ENCODE measurements at places on chromosomes 16 and 17.
A peak's percentile ranks its signal among the peaks of the same experiment; 100 is the strongest.

DNA sequence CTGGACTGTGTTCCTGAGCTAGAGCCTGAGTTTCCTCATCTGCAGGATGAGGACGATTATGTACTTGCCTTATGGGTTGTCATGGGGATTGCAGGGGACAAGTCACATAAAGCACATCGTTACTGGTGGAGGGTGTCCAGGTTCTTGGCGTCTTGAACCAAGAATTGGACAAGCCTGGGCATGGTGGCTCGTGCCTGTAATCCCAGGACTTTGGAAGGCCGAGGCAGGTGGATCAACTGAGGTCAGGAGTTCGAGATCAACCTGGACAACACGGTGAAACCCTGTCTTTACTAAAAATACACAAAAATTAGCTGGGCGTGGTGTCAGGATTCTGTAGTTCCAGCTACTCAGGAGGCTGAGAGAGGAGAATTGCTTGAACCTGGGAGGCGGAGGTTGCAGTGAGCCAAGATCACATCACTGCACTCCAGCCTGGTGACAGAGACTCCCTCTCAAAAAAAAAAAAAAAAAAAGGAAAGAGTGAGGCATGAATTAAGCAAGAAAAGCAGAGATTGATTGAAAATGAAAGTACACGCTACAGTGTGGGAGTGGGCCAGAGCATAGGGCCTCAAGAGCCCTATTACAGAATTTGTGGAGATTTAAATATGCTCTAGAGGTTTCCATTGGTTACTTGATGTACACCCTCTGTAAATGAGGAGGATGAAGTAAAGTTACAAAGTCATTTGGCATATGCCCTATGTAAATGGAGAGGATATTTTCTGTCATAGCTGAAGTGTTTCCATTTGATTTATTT lies 30.7 kb downstream of the ADGRG5 start:
- no peak for DNase-seq

GRCh38 chr16:85872734-85873133 lies 26.2 kb upstream of the IRF8 start:
- no peak for DNase-seq

DNA sequence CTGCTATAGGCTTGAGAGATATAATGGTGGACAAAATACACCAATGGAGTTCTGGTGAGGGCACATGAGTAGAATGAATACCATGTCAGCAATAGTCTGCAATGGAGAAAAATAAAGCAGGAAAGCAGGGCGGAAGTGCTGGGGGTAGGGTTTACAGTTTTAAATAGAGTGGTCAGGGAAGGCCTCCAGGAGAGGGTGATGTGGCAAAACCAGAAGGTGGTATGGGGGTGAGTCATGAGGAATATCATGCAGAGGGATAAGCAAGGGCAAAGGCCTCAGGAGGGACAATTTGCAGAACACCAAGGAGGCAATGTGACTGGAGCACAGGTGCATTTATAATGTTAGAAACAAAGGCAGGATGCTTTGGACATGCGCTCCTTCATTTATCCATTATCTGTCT lies 102.0 kb downstream of the ITFG1 start:
- DNase-seq, result no peak

DNA sequence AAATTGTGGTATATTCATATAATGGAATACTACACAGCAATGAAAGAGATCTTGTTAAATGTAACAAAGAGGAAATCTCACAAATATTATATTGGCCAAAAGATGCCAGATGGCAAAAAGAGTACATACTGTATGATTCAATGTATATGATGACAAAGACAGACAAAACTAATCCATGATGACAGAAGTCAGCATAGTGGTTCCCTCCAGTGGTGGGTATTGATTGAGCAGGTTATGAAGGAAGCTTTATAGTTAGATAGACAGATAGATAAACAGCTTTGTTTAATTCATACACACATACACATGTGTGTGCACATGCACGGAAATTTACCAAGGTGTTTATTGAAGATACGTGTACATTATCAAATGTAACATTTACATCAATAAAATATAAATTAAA lies 74.4 kb upstream of the SMIM36 start:
- DNase-seq, result no peak

DNA sequence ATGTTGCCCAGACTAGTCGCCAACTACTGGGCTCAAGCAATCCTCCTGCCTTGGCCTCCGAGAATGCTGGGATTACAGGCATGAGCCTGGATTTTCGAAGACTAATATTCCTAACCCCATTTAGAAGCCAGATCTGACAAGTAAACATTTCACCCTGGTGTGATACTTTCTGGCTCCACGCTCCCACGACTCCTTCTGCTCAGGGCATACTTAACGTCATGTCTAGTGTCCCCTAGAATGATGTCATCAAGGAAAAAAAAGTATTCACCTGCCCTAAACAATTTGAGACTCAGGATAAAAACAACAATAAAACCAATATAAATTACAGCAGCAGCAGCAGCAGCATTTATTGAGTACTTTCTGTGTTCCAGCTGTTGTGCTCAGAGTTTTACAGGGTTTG lies 13.2 kb downstream of the ITGB3 start:
- DNase-seq, result no peak

- no peak for DNase-seq
These were observed 16.1 kb downstream of the MGRN1 start for GRCh38 chr16:4640572-4641305.

GRCh38 chr17:7232114-7232513 lies 2.2 kb downstream of the DVL2 start:
- DNase-seq, result no peak

- DNase-seq, result peak; percentile 30
These were observed 15.7 kb downstream of the DNAI2 start for GRCh38 chr17:74289688-74290087.

GRCh38 chr17:45050481-45051059 lies 862 bp downstream of the DCAKD start:
- DNase-seq, result no peak

GRCh38 chr16:85641776-85642176 lies 28.7 kb downstream of the GSE1 start:
- no peak for DNase-seq

DNA sequence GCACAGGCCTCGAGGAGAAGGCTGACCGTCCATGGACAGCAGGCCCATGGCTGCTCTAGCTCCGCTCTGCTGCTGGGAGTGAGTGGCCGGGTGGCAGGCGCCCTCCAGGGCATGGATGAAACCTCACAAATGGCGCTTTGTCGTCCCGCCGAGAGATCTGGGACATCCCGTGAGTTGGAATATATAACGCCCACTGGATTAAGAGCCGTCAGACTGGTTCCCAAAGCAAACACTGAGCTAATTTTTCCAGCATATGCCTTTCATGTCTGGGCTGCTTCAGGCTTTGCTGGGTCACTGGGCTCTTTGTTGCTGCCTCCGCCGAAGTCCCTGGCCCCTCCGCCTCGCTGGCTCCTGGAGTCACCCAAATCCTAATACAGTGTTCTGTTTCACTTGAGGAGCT lies 266.3 kb downstream of the FOXL1 start:
- no peak for DNase-seq

- no peak for DNase-seq
These were observed 32.2 kb downstream of the TEX2 start for GRCh38 chr17:64230791-64231408.

- no peak for DNase-seq
These were observed 7.3 kb downstream of the CHMP6 start for GRCh38 chr17:80998748-80999535.

- no peak for DNase-seq
These were observed 40.3 kb downstream of the NDE1 start for GRCh38 chr16:15690296-15690695.

DNA sequence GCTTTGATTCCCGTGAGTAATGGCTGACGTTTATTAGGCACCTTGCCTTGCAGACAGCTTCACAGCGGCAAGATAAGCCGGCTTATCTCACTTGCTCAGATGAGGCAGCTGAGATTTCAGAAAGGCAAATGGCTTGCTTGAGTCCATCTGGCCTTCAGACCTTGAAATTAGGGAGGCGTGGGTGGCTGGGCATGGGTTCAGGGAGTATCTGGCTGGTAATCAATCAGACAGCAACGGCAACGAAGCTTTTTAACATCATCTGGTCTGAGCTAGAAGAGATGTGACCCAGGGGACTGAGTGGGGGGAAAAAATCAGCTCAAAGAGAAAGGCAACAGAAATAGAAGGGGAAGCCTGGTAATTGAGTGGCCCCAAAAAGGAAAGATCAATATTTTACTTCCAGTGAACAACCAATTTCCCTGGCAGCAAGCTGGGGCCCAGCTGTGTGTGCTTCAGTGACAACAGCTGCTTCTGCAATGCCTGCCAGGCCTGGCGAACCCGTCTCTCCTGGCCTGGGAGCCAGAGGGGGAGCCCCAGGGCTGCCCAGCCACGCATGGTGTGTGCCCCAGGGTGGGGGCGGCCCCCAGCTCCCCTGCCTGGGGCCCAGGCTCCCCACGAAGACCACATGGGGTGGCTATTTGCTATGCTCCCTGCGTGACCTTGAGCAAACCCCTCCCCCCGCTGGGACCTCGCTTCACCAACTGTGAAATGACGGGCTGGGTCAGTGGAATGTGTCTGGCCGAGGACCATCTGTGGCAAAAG lies 34.0 kb downstream of the RAB11FIP4 start:
- no peak for DNase-seq

- no peak for DNase-seq
These were observed 17.4 kb downstream of the CD300LG start for GRCh38 chr17:43864161-43864984.

DNA sequence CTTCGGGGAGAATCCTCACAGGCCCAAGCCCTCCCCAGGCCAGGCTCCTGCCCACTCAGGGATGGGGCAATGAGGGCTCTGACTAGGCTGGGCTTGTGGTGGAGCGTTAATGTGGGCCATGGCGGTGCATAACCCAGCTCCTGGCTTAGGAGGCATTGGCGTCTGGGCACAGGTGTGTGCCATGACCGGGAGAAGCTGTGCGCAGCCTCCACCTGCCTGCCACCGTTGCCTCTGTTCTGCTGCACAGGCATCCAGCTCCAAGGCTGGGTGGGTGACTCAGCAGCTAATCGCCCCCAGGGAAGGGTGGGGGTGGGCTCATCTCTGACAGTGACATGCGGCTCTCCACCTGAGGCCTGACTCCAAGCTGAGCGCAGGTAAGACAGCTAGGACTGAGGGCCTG lies 3.5 kb upstream of the ARHGAP27 start:
- no peak for DNase-seq

GRCh38 chr16:21940570-21940969 lies 12.6 kb upstream of the UQCRC2 start:
- DNase-seq, result no peak

DNA sequence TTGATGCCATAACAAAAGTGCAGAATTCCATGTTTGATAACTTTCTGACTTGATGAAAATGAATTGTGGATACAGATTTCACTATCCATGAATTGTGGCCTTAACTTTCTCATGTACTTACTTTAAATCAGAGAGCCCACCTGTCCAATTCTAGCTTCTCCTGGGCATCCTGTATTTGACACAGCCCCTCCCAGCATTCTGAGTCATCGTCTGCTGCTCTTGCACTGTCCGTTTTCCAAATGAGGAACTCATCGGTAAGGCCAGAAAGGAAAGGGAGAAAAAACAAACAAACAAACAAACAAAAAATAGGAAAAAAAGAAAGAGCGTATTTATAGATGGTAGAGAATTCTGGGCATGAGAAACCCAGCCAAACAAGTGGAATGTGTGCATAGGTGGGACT lies 361.6 kb downstream of the WWOX start:
- no peak for DNase-seq

DNA sequence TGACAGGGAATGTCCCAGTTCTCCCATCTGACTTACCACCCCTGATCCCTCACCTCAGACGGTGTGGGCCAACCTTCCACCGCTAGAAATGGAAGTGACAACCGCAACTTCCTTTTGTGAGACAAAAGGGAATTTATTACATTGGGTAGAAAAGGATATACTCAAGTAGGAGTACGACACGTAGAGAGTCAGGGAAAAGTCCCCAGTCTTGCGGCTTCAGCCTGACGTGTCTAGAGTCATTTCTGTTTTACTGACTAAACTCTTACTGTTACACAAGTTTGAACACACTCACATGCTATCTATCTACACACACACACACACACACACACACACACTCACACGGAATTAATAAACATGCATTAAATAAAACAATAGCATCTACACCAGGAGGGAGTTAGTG lies 178.9 kb downstream of the COPRS start:
- DNase-seq, result no peak

DNA sequence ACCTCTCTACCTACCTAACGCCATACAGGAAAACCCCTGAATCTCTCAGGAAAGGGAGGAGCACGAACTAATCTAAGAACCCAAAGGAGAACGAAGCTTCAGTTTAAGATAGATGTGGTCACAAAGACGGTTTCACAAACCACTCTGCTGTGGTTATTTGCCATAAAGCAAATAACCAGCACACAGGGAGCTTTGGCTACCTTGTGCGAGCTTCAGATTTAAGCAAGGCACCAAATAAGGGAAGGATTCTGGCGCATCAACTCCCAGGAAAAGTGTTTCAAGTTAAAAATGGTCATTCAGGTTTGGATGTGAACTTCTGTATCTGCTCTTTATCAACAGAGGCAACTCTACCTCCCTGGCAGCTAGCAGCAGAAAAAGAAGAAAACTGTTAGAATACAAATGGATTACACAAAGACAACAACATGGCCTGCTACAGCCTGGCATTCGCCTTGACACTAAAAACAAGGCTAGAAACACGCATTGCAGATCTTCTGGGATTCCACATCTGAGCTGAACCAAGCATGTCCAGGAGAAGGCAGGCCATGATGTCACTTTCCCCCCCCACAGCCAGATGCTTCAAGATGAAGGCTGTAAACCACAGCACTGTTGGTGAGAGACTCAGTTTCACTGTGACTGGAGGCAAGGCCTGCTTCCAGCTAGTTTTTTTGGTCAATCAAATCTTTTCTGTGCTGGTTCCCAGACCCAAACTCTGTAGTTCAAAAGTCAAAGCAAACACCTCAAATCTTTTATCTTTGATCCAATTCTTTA lies 43.6 kb downstream of the SMG6 start:
- no peak for DNase-seq

DNA sequence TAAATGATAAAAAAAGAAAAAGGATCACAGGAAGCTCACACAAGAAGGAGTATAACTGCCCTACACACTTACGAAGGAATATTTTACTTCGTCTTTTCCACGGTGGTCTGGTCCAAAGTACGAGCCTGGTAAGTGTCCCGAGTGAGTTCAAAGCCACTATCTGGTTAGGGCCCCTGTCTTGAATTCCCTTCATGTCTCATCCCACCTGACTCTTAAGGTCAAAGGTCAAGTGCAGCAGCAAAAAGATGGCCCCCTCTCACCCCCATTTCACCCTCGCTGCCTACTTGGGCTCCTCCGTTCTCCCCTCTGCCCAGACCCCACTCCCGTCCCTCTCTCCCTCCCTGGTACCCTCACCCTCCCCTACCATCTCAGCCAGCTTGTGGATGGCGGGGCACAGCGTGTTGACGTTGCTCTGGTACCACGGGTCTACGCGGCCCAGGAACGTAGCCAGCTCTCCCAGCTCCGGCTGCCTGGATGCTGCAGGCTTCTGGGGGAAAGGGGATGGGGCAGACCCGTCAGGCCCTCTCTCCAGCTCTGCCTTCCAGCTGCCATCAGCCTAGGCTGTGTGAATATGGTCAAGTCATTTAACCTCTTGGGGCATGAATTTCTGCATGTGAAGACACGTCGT lies 27.8 kb upstream of the MFSD6L start:
- no peak for DNase-seq

GRCh38 chr17:62664336-62665120 lies 37.1 kb downstream of the MRC2 start:
- DNase-seq, result no peak

Data from hematopoietic multipotent progenitor cell treated with erythropoietin and hydrocortisone succinate and interleukin-3 and kit ligand, for 17 days (in vitro differentiated cells).